ENCODE measurements at places on chromosomes 6 and 20. TPM values are rescaled to one million over a fixed set of nuclear protein-coding genes. Genes with fewer than 3 reads are reported as not detected.

DNA sequence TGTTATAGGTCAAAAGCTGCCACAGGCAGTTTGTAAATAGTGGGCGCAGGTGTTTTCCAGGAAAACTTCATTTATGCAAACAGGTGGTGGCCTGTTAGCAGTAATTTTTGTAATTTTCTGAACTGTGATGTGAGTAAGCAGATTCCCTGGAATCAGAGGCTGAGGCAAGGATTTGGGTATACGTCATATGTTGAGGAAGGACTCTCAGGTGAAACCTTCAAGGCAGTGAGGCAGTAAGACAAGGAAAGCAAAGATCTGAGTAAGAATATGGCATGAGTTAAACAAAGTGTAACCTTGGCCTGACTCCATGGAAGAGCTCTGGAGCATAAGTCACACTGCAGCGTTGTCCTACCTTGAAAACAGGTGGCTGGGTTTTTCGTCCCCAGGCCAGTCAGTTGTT lies 291.1 kb upstream of the BTBD3 start:
- H3K27ac ChIP-seq, result no peak overlapping the region
- no peaks in the 10 kb centered on the region for H3K27me3 ChIP-seq
- DNase-seq, result no peak
- no peaks in the 10 kb centered on the region for H3K36me3 ChIP-seq

DNA sequence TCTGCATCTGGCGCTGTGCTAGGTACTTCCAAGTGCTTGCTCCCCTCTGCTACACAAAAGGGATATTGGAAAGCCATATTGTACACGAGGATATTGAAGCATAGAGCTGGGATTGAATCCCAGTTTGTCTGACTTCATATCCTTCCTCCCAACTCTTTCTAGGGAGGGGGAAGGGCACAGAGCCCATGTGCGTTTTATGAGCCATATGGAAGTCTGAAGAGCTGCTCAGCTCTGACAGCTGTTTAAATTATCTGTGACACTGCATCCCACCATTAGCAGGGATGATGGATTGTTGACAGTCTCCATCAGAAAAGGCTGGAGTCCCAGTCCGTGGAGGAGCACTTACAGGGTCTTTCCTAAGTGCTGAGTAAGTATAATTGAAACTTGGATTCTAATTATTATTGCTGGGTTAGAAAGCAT lies 18.4 kb downstream of the TIAM2 start:
- H3K36me3 ChIP-seq, result no peaks in the 10 kb centered on the region
- no peak overlapping the region for H3K4me3 ChIP-seq
- no peaks in the 10 kb centered on the region for H3K27me3 ChIP-seq
- DNase-seq, result peak; percentile 96
- peak overlapping the region; percentile 62 for H3K27ac ChIP-seq
- H3K4me1 ChIP-seq, result peaks cover 24% of the 10 kb centered on the region

- DNase-seq, result peak; percentile 27
- H3K27me3 ChIP-seq, result no peaks in the 10 kb centered on the region
- H3K4me1 ChIP-seq, result no peaks in the 10 kb centered on the region
- no peaks in the 10 kb centered on the region for H3K36me3 ChIP-seq
- no peak overlapping the region for H3K4me3 ChIP-seq
Observed at GRCh38 chr6:132763269-132763668, 5.6 kb upstream of the VNN2 start.

- no peak overlapping the region for H3K27ac ChIP-seq
- peaks cover 3% of the 10 kb centered on the region for H3K27me3 ChIP-seq
- no peak overlapping the region for H3K4me3 ChIP-seq
- H3K36me3 ChIP-seq, result no peaks in the 10 kb centered on the region
- peak; percentile 32 for DNase-seq
Observed at GRCh38 chr6:7765575-7766325, 39.9 kb downstream of the BMP6 start.

Gene TRERF1
- total RNA-seq, result 5.1 TPM

Gene ELOVL2
- 1.5 TPM for total RNA-seq

Gene FNDC11
- total RNA-seq, result 0.09 TPM

All from muscle of leg (tissue), 16 donors.